HAP-1 (cell line): ENCODE measurements at places on chromosomes 3 and 15.

GRCh38 chr15:71088683-71089082 is 26.6 kb upstream of the THSD4 start:
- no peak for DNase-seq

GRCh38 chr3:129481766-129482332 is 41.8 kb downstream of the IFT122 start:
- no peak for DNase-seq

DNA sequence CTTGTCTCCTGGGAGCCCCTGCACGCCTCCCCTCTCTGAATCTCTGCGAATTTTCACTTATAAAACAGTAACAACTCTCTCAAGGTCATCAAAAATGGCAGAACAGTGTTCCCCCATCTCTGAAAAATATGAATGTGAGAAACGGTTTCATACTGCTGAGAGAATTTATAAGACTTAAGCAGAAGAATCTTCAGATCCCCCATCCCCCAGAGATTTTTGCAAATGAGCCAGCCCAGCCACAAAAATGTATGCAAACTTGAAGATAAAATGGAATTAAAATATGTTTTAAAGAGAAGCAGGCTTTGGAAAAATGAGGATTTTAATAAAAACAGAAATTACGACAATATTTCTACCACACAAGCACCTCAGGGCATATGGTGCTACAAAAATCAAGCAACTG is 173.0 kb downstream of the STT3B start:
- no peak for DNase-seq

DNA sequence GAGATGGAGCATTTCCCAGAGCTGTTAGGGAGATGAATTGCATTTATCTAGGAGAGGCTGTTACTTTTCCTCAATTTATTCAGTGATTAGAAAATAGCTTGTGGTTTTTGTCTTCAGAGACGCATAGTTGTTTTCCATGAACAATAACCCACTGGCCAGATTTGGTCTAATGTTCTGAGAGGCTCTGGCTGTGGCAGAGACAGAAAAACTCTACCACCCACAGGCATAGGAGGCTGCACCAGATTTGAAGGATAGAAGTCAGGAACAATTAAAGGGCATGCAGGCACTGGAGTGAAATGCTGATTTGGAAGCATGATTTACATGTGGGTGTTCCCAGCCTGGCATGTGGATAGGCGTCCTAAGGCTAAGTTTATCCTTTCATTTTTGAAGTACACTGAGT is 143.5 kb downstream of the NFKBIZ start:
- DNase-seq = no peak

- DNase-seq = no peak
Observed at GRCh38 chr3:52470920-52471319, 15.5 kb downstream of the NISCH start.

DNA sequence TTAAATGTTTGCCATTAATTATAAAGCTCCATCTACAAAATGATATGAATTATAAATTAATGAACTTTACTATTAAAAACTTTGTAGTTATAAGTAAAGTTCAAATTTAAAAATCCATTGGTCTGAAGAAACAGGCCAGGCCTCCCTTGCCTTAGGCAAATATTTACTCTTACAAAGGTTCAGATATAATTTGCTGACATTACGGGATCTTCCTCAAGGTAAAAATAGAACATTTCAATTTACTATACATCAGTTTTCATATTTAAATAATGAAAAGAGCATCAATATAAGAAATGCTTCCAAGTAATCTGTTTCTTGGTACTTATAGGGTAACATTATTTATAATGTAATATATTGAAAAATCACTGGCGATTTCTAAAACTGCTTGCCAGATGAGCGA is 3.7 kb downstream of the CMTM6 start:
- no peak for DNase-seq

DNA sequence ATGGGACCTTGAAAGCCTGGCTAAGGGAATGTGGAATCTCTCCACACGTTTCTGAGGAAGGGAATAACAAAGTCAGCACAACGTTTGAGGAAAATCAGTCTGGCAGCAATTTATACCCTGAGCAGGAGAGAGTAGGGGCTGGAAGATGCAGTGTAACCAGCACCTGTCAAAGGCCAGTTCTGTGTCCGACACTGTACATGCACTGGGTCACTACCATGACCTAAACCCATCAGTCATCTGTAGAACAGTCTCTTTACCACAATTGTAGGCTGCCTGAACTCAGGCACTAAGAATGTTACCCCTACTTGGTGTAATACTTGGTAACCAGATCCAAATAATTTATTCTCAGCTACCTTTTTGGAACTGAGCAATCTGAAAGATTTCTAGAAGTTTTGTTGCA is 113.4 kb downstream of the FEZF2 start:
- no peak for DNase-seq

DNA sequence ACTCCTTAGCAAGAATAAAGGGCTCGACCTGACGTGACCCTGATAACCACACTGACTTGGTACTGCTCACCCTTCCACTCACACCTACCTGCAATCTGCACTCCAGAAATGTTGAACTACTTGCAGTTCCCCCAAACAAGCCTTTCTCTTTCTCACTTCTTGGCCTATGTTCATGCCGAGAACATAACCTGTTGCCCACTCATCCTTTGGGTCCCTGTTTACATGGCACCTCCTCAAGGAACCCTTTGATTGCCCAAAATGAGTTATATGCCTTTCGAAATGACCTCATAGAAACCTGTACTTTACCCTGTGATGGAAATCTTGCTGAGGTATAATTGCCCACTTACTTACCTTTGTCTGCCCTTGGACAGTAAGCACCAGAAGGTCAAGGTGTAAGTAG is 96.2 kb downstream of the TMCO5A start:
- DNase-seq = no peak

GRCh38 chr15:38171973-38172372 is 80.7 kb upstream of the SPRED1 start:
- peak; percentile 37 for DNase-seq

- DNase-seq = no peak
Observed at GRCh38 chr15:85804481-85805170, 9.9 kb upstream of the KLHL25 start.

DNA sequence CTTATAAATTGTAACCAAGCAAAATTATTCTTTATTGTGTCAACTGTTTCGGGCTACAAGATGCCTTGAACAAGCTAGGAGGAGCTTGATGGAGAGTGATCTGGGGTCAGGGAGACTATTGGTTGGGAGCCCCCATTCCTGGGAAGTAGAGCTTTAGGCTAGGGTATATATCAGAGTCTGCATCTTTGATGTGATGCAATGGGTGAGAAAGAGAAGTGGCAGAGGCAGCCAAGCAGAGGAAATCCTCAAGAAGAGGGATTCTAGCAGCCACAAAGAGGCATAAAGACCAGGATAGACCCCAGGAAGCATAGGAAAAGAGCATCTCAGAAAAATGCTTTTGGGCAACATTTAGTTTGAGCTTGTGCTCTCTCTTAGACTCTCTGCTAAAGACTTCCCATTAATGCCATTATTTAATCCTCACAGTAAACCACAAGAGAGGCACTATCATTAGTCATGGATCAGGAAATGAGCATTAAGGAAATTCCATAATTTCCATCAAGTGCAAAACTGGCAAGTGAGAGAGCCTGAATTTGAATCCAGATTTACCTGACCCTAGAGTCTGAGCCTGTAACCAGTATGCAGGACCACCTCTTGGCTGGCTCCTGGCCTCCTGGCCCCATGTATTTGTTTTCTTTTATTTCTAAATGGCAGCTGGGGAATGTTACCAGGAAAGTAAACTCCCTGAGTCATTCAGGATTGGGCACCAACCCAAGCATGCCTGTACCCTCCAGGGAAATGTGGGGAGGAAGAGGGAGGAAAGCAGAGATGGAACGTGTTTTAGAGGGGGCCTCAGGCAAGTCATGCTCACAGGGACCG is 118.7 kb downstream of the RPL22L1 start:
- peak; percentile 23 for DNase-seq

- no peak for DNase-seq
Observed at GRCh38 chr3:51954105-51954504, 1.1 kb upstream of the GPR62 start.

DNA sequence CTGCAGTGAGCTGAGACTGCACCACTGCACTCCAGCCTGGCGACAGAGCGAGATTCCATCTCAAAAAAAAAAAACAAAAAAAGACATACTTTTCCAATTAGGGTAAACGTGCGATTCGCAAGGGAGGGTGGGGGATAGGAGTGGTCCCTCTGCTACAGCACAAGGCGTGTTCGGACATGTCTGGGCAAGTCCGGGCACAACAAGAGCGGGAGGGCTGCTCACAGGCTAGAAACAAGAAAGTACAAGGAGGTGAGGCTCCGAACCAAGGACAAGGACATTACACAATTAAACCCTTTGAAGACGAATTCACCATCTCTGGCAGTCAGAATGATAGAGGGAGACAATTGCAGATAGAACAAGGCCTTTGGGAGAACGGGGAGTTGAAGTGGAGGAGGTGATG is 32.2 kb upstream of the BCL2A1 start:
- no peak for DNase-seq

GRCh38 chr3:72338082-72338941 is 509.9 kb downstream of the SHQ1 start:
- no peak for DNase-seq

DNA sequence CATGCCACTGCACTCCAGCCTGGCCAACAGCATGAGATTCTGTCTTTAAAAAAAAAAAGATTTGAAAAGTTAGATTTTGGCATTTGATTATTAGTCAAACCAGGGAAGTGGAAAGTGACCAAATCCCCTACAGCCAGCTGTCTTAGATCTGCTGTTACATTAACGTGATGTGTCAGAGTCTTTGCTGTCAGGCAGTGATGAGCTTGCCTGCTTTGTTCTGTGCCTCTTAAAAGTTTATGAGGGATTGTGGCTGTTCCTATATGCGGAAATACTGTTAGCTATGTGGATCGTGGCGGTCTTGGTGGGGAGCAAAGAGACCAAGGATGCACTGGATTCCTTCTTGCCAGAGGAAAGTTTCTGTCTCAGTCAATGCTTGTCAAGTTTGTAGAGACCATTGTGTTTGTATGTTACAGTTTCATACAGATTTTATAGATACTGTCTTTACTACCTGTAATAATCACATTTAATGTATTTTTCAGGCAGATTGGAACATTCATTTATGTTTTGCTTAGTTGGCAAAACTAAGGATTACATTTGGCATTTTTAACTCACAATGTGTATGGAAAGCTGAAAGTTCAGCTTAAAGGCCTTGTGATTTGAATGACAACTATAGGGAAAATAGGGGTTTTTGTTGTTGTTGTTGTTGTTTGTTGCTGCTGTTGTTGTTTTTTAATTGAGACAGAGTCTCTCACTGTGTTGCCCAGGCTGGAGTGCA is 137.4 kb downstream of the VPS8 start:
- no peak for DNase-seq

DNA sequence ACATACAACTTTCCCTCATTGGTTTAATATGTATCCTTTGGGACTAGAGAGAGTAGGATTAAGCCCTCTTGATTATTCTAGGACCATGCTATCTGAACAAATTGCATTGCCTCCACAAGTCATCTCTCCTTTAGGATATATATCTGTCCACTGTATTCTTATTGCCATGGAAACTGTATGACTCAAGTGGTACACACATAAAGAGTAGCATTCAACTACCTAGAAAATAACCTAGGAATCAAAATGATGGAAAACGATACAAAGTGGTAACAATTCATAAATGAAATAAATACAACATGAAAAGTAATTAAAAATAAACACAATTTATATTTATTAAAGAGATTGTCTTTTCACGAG is 212.1 kb upstream of the P2RY1 start:
- DNase-seq = no peak

DNA sequence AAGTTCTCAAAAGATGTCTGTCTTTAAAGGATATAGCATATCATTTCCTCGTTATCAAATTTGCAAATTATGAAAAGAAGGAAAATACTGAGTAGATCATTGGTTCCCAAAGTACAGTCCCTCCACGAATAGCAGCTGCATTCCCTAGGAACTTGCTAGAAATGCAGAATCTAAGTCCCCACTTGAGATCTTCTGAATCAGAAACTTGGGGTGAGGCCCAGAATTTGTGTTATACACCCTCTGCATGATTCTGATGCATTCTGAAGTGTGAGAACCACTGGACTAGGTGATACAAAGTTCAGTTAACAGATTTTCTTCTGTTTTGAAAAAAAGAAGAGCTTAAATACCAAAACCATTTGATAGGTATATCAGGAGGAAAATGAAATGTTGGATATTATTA is 77.1 kb downstream of the SLC25A26 start:
- no peak for DNase-seq

DNA sequence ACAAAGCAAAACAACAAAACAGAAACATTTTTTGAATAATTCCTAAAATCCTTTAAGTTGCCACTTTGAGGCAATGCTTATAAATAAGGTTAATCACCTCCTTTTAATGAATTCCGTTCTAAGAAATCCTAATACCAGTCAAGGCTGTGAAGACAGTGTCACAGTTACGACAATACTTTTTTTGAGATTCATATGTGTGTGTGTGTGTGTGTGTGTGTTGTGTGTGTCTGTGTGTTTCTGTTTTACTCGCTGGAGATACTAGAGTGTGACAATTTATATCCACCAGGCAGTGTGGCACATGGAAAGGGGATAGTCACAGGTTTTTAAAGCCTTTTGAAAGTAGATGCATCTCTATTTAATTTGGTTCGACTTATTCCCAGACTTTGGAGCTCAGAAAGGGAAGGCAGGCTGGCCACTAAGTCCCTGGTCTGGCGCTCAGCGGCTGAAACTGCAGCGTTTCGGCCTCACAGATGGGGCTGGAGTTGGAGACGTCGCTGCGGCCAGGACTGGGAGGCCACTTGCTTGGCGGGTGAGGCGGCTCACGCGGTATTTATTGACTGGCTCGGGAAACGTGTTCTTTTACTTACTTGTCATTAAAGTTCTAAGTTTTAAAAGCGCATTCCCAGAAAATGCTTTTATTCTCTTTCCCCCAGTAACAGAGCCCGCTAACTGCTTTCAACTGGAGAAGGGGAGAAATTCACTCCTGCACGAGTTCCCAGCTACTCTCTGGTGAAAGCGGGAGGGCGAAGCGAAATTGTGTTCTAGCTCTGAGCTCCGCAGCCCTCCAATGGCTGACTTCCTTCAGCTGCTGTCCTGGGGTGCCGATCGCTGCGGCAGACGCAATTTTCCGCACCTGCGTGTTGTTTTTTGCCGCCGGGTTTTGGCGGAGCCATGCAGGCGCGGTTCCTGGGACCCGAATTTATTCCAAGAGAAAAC is 13.7 kb downstream of the ZIC1 start:
- DNase-seq = no peak

GRCh38 chr3:25419251-25419650 is 8.8 kb upstream of the RARB start:
- DNase-seq = no peak

GRCh38 chr15:29039466-29040369 is 153.9 kb downstream of the APBA2 start:
- DNase-seq = no peak

- no peak for DNase-seq
Observed at GRCh38 chr3:72242326-72242725, 457.4 kb upstream of the PROK2 start.

DNA sequence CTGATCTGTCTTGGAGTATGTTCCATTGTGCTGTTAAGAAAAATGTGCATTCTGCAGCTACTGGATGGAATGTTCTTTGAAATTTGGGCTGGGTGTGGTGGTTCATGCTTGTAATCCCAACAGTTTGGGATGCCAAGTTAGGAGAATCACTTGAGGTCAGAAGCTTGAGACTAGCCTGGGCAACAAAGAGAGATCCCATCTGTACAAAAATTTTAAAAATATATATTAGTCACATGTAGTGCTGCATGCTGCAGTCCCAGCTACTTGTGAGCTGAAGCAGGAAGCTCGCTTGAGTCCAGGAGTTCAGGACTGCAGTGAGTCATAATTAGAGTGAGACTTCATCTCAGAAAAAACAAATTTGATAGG is 62.8 kb upstream of the PLSCR4 start:
- DNase-seq = no peak

- no peak for DNase-seq
Observed at GRCh38 chr15:41417418-41418195, 712 bp downstream of the RTF1 start.

GRCh38 chr3:197303452-197303851 is 5.0 kb upstream of the DLG1 start:
- no peak for DNase-seq
